ENCODE measurements at places on chromosomes 2 and 18.

- DNase-seq: no peak
These were observed 946.9 kb downstream of the CBLN2 start for GRCh38 chr18:71597219-71597618.

DNA sequence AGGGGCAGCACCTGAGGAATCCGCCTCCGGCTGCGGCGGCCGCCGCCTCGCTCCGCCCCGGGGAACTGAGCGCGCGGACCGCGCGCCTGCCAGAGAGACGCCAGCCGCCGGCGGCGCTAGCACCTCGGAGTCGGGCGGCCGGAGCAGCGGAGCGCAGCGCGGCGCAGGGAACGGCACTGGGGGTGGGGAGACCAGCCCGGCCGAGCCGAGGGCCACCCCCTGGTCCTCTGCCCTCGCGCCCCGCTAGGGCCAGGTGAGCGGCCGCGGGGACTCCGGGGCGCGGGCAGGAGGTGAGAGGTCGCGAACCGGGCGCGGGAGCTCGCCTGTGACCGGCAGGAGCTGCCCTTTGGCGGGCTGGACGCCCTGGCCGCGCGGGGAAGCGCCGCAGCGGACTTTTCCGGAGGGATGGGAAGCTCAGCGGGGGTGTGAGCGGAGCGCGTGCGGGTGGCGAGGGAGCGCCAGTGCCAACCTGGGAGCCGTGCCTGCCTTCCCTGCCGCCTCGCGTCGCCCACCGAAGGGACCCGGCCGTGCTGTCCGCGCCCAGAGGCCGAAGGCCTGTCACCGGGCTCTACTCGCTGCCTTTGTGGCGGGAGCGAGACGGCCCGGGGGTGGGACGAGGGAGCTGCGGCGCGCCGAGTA is at the start of gene GREB1L:
Gene GREB1L (plus strand): TSS at position 92 of the 639 bp plus-strand sequence. CDS start 141,287 bp downstream, outside the sequence.
- DNase-seq: peak; percentile 9

DNA sequence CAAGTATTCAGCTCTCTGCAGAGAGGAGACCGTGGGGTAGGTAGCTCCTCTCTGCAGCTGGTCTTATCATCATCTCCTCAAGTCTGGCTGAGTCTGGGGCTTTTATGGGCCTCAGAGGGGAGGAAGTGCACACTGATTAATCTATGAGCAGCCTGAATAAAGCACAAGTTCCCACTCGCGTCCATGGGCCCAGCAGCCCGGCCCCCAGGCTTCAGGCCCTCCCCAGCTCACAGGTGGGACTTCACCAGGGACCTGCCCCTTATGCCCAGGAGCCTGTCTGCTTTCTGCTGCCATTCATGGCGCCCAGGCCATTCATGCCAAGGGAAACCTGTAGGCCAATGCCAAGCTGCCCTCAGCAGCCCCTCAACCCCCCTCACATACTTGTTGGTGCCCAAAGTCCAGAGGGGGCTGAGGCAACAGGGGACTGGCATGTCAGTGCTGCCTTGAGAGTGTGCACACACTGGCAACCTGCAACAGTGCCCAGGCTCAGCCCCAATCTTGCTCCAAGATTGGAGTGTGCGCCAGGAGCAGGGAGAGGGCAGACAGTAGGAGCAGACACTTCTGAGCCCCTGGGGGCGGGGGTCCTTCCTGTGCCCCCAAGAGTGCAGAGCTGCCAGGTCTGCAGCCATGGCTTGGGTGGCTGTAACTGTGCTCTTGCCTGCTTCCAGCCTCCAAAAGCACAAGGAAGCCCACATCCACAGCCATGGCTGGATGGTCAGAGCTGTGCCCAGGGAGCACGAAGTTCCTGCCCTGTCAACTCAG is 375.6 kb upstream of the VWC2L start:
- no peak for DNase-seq

GRCh38 chr2:234980451-234981187 is 28.8 kb downstream of the SH3BP4 start:
- no peak for DNase-seq

DNA sequence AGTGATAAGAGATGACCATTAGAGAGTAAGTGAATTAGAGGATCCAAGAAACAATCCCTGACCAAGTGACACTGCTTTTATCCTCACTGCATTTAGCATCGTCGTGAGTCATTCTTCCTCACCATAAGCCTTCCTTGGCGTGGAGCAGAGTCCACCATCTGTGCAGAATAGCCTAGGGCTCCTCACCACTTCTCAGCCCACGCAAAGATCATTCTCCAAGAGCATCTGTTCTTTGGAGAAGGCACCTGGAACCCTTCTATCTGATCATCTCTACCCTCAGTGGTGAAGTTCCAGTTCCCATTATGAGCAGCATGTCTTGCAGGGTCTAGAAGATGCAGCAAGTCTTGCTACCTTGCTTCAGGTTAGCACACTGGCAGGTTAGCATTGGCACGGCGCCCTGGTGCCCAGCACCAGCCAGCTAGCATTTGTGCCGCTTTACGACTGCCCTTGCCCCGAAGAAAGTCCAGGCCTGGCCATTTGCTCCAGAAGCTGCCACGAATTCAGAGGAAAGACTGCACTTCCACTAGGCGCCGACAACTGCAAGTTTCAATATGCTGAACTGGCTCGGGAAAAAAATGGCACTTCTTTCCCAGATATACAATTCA is 225.8 kb downstream of the TTC32 start:
- DNase-seq: no peak

DNA sequence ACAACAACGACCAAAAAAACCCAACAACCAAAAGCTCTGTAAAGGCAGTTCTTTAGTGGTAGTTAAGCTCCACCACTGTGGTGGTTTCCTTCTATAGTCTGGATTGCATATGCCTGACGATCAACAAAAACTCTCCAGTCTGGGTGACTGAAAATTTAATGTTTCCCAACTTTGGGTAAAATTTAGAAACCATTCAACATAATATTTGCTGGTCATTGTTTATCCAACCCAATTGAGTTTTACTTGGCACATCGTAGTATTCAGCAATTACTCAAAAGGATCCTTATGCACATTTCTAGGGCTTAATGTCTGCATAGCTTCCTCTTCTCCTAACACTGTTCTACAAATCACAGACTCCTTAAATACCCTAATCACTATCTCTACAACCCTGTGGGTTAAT is 1080.2 kb upstream of the NRXN1 start:
- DNase-seq: no peak

DNA sequence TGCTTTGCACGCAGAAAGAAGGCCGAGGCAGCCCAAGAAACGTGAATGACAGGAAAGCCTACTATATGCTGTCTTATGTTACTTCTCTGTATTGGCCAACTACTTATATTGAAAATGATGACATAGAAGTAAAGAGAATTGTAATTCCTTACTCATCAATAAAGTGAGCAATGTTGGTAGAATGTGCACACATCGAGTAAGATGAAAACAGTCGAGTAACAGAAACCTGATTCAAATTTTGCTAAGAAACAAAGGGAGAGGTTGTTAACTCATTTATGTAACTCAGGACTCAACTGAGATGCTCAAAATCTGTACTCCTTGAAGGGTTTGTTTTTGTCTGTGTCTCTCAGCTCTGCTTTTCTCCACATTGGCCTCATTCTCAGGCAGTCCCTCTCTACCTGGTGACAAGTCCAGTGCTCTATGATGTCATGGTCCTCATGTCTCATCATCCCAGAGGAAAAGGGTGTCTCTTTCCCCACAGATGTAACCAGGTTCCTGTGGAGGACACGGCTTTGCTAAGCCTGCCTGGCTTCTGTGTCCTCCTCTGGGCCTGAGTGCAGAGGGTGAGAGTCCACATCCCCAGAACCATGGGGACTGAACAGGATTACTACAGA is 30.3 kb upstream of the CCDC93 start:
- no peak for DNase-seq

GRCh38 chr2:44205169-44205568 is 36.5 kb downstream of the PPM1B start:
- no peak for DNase-seq

DNA sequence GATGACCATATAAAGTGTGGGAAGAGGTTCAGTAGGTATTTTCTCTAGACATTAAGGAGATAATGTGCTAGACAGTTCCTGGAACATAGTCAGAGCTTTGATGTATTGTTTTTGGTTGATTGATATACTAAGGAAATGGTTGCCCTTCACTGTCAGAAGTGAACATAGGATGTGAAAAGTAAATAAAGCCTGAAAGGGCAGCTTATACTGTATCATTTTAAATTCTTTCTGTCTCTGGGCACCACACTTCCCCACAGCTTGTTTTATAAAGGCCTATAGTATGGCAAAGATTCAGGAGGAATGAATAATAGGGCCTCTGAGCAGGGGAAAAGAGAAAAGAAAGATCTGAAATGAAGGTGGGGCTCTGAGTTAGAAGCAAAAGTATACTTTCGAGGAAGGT is 72.7 kb upstream of the ITPRID2 start:
- no peak for DNase-seq

DNA sequence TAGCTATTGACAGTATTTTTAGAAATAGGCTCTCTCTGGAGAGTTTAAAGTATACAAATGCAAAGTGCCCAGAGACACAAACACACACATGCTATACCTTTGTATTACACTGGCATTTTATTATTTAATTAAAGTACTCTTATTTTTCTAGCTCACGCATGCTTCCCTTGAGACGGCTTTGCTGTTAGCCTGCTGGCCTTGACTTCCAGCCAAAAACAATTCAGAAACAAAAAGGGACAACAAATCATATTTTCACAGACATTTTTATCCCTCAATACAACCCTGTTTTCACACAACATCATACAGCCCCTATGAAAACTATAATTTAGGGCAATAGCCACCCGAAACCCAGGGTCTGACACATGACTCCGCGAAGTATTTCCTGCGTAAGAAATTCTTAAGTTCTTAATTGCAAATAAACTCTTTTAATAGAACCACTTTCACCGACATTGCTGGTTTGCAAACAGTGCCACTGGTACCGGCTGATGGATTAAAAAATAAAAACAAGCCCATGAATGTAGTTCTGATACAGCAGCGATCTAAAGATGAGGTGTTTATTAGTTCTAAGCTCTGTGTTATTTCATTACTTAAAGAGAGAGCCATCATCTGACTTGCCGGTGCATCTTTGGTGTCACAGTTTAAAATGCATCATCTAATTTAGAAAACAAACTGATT is 185.1 kb downstream of the TCF4 start:
- no peak for DNase-seq

GRCh38 chr2:215421859-215422461 is 13.9 kb downstream of the FN1 start:
- no peak for DNase-seq

DNA sequence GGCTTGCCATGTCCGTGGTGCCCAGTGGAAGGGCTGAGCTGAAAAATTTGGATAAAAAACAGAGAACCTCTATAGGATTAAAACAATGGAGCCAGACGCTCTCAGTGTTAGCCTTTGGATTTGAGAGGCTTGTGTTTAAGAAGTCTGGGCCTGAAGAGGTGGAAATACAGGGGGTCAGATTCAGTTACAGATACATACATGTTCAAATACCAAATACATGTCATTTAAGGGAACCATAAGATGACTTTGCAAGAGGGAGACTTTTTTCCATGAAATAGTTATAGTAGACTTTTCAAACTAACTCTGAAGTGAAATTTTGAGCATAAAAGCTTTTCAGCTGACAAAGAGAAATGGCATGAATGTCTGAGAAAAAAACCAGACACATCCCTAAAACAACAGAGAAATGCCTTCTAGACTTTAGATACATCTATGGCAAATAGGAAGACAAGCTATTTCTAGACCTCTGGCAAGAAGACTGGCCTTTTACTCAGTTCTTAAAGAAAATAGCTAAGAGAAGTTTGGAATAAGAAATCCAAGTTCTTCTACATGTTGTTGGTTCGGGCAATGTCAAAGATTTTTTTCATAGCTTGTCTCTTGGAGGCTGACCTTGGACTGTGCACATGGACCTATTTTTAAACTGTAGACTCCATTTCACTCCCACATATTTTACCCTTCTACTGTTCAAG is 112.9 kb downstream of the LTBP1 start:
- no peak for DNase-seq

DNA sequence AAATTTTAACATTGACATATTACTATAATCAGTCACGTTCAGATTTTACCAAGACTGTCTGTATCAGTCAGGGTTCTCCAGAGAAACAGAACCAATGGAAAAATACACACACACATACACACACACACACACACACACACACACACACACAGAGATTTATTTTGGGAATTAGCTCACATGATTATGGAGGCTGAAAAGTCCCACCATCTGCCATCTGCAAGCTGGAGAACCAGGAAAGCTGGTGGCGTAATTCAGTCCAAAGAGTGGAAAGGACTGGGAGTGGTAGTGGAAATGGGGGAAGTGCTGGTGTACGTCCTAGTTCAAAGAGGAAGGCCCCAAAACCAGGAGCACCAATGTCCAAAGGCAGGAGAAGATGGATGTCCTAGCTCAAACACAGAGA is 166.4 kb downstream of the AKAIN1 start:
- DNase-seq: no peak

DNA sequence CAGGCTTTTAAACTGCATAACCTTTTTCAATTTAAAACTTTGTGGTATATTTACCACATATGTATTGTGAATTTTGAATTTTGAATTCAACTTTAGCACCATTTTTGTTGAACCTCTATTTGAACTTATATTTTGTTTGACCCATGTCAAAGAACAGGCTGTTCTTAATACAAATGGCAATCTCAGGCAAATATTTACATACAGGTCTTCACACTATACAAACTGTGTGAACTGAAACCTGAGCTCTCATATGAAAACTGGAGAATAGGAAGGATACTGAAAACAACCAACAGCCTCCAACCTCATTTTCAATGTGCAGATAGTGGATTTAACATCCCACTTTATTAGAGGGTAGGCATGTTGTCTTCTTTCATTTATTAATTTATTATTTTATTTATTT is 491.8 kb downstream of the KCNJ3 start:
- no peak for DNase-seq

DNA sequence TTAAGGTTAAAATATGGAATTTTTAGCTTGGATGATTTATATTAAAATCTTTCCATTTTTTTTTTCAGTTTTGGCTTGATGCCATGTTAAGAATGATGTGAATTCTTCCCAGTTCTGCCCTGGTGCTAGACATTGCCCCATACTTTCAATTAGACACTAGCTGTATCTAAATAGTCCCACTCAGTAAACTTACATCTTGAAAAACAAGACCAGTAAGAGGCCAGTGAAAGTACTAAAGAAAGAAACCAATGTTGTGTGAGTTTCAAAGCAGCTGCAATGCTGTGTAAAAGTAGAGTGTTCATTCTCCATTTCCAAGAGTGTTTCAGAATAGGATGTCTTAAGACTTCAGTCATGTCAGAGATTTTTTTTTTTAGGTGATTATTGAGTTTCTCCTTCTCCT is 40.0 kb upstream of the CYBRD1 start:
- DNase-seq: no peak

DNA sequence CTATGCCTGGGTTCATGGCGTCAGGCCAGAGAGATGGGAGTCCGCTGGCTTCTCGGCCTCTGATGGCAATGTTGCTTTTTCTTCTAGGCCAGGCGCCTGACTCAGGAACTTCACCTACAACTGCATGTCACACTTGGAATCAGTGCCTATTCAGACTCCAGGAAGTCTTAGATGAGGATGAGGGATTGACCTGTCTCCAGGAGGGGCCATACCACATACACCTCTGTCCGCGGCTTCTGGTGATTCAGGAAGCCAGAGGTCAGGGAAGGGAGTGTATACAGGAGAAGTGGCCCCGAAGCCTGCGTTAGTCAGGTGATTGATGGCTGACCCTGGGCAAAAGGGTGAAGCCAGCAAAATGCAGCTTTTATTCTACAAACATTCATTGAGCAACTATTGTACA is 109.1 kb upstream of the RMDN2 start:
- DNase-seq: peak; percentile 24

GRCh38 chr2:231394211-231395141 is 1.0 kb upstream of the B3GNT7 start:
- peak; percentile 77 for DNase-seq
